ENCODE measurements at places on chromosomes 3 and 15.

DNA sequence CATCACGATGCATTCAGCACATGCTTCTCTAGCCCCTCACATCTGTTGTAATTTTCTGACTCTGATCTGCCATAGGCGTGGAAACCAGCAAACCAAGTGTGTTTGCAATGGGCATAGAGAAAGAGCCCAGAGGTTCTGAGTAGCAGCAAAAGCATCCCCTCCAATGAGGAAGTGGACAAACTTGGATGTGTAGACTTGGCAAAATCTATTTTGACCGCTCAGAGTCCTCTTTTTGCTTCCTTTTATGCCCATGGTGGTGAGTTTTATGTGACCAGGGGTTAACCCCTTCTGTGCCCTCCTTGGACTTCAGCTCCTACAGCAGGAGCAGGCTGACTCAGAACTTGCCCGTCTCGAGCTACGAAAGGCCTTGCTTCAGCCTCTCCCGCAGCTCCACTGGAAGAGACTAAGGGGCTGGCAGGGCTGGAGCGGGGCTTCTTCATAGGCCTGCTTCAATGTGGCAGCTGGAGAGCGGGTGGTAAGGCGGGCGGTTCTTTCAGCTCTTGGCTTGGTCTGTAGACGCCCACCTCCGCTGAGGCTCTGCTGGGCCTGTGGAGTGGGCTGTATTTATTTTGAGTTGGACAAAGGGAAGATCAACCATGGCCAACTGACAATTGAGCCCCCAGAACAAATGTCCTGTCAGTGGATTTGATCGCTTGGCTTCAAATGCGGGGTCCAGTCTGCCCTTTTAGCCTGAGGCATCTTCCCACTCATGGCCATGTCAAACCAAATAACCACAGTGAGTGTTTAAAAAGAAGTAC is 6.5 kb upstream of the ETV5 start:
- DNase-seq: no peak

- peak; percentile 31 for DNase-seq
Measured at GRCh38 chr15:28086175-28086703, 12.9 kb downstream of the OCA2 start.

GRCh38 chr3:81909796-81910195 is 148.4 kb upstream of the GBE1 start:
- no peak for DNase-seq

GRCh38 chr3:43094851-43095250 is 11.0 kb downstream of the POMGNT2 start:
- no peak for DNase-seq

GRCh38 chr15:65115542-65115941 is 542 bp upstream of the UBAP1L start:
- DNase-seq: no peak

DNA sequence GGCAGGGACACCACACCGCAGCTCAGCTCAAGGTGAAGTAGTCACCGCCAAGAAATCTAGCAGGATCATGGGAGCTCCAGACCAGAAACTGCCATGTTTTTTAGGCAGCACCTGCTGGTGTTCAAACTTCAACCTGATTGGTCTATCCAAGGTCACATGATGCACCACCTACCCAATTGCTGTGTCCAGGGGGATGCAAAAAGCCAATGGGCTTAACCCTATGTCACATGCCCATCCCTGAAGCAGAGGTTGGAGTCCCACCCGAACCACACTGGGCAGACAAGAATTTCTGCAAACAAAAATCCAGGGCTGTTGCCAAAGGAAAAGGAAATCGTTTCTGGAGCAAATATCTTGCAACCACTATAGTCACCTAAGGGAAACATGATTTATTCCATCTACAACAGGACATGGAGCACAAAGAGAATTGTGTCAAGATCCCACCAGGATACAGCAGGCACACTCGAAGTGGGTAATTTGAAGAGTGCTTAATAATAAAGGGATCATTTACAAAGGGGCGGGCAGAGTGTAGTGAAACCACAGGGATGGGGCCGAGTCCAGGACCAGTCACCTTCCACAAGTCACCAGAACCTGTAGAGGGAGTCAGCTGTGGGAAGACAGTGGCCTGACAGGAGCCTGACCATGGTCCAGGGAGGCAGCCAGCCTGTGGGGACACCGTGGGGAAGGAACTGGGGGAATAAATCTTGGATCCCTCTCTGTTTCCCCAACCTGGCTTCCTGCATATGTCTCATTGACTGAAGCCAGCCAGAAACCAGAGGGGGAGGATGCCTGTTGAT is 34.2 kb upstream of the TSEN2 start:
- no peak for DNase-seq

- DNase-seq: no peak
Measured at GRCh38 chr15:35496585-35496984, 49.4 kb downstream of the DPH6 start.

DNA sequence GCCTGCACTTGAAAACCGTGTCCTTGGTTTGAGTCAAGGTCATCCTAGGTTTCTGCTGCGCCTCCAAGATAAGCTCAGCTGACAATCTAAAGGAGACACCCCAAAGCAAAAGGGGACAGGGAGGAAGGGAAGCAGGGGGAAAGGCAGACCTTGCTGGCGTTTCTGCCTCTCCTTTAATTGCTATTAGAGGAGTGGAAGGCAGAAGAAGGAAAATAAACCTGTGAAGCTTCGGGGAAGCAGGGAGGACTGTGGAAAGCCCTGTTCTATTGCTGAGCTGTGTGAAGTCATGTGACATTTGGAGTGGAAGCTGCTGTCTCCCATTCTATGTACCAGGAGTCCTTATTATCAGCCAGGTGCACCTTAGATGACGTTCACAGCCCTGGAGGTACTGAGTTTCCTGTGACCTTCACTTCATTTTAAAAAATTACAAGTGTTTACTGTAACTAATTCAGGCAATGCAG is 21.5 kb upstream of the CHD2 start:
- no peak for DNase-seq

DNA sequence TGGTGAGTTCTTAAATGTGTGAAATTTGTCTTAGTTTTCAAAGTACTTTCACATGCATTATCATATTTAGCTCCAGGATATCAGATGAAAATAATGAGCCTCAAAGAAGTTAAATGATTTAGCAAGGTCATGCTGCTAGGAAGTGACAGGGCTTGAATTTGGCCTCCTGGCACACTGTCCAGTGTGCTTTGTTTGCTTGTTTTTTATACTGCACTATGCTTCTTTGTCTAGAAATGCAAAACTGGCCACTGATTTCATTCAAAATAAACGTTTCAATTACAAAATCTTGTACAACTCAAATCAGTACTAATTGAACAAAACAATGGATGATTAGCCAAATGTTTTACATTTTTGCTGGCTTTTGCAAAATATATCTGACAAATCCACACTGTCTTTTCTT is 583.3 kb upstream of the CBLB start:
- DNase-seq: no peak

- DNase-seq: no peak
Measured at GRCh38 chr15:57692709-57693108, 13.8 kb upstream of the POLR2M start.

DNA sequence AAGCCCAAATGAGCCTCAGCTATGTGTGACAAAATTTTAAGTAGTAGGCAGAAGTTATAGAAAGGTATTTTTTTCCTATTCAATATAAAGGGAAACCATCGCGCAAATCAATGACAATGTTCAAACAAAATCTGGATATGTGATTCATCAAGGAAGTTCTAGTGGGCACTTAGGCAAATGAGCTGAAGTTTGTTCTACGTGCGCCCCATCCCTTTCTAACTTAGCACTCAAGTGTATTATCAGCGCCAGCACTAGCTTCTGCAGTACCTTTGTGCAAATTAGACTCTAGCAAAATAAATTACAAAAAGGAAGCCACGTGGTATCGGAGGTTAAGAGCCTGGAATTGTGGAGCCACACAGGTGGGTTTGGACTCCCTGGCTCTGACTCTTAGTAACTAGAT is 91.1 kb downstream of the TBL1XR1 start:
- no peak for DNase-seq

DNA sequence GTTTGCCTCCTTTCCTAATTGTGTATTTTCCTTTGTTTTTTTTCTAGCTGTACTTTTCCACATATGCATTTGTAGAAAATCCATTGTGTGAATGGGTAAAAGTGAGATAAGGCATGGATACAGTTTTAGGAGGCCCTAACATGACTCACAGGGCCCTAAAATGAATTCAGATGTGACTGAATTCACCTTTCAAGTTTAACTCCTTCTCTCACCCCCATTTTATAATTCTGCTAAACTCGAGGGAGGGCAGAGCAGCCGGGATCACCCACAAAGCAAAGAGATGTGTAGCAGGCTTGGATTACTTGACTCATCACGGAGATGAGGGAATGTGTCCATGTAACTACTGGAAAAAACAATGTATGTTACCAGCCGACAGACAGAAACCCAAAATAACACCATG is 59.9 kb downstream of the FOXP1 start:
- no peak for DNase-seq

GRCh38 chr3:189621948-189622603 is 9.1 kb upstream of the TP63 start:
- no peak for DNase-seq

DNA sequence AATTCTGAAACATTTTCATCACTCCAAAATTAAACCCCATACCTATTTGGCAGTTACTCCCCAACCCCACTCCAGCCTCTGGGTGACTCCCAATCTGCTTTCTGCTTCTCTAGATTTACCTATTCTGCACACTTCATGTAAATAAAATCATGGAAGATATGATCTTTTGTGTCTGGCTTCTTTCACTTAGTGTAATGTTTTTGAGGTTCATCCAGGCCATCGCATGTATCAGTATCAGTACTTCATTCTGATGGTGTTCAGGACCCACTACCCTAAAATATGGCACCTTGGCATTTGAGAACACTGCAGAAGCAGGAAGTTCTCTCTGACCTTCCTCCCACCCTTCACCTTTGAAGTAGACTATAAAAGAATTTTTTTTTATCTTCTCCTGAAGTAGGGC is 78.7 kb upstream of the SLC25A26 start:
- no peak for DNase-seq

GRCh38 chr15:31528846-31529245 is 202.2 kb downstream of the KLF13 start:
- DNase-seq: no peak

GRCh38 chr3:134302674-134303073 is 52.0 kb upstream of the RYK start:
- no peak for DNase-seq

GRCh38 chr3:188407158-188407880 is 253.4 kb downstream of the LPP start:
- DNase-seq: no peak

DNA sequence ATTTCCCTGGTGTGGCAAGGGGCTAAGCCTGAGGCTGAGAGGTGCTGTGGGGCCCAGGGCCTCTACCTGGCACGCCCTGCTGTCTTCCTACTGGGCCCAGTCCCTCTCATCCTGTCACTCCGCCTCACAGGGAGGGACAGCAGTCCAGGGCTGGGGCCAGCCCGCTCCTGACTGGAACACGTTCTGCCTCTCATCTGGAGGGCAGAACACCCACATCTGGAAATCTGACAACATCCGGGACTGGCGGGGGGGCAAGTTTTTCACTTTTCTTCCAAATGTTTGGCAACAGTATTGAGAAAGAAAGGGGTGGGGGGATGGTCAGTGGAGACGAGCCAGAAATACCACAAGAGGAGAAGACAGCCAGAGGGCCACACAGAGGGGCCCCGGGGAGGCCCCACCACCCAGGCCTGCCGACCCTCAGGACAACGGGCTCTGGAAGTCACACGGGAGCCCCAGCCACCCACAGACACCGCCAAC is 1.8 kb upstream of the MYL3 start:
- DNase-seq: no peak

GRCh38 chr3:114857299-114857701 is 289.8 kb downstream of the ZBTB20 start:
- DNase-seq: no peak

GRCh38 chr3:88616413-88616812 is 466.7 kb downstream of the C3orf38 start:
- no peak for DNase-seq

GRCh38 chr3:149009732-149010131 is 18.4 kb downstream of the GYG1 start:
- peak; percentile 65 for DNase-seq

GRCh38 chr15:43251871-43252250 is 14.9 kb downstream of the TGM5 start:
- DNase-seq: no peak

DNA sequence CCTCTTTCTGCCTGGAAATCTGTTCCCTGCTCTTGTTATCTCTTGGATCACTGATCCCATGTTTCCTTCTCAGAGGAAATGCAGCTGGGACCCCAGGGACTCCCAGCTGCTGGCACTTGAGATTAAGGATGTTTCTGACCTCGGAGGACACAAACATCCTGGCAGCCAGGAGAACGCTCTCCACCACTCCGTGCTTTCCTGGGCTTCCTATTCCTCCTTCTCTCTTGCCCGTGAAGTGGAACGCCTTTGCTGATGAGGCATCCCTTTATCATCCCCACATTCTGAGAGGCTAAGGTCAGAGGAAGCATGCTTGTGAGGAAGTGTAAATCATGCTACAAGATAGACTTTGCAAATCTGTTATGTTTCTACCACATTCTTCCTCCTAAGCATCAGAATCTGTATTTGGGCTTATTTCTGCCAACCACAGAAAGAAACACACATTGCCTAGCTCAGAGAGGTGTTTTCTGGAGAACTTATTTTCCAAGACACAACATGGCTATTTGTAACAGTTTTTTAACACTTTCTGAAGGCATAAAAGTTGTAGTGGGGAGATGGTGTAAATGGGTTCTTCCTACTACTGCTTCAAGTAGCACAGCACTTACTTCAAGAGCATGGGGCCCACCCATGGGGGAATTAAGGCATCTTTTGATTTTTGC is 25.6 kb upstream of the LDHAL6B start:
- DNase-seq: no peak

GRCh38 chr3:13494463-13495350 is 14.6 kb downstream of the HDAC11 start:
- peak; percentile 16 for DNase-seq

GRCh38 chr3:30527720-30528119 is 78.7 kb upstream of the TGFBR2 start:
- DNase-seq: no peak

DNA sequence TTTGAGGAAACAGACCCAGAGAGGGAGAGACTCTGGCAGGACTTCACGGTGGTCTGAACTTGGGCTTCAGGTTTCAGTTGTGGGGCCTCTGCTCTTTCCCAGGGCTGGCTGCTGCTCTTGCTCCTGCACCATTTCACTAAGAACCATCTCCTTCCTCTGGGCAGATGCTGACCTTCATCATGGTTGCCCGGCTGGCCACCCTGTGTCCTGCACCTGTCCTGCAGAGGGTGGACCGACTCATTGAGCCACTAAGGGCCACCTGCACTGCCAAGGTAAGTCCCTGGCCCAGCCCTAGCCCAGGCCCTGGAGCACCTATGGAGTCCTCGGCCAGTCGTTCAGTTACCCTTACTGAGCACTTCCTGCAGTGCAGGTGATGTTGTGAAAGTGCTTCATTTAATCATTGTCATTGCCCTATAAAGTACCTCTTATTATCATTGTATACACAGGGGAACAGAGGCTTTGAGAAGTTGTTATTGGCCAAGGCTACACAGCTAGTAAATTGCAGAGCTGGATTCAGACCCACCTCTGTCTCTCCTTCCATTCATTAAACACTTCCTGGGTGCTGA is 10.0 kb downstream of the RPL32 start:
- no peak for DNase-seq
